ENCODE measurements at places on chromosomes 12 and 14. TPM values are rescaled to one million over a fixed set of nuclear protein-coding genes. Genes with fewer than 3 reads are reported as not detected.
A peak's percentile ranks its signal among the peaks of the same experiment; 100 is the strongest.

KLRB1 gene
- 3.0 TPM for polyA plus RNA-seq

TPH2 gene
- not detected for polyA plus RNA-seq

SLCO1A2 gene
- 0.09 TPM for polyA plus RNA-seq

PROX2 gene
- 1.7 TPM for polyA plus RNA-seq

KRT82 gene
- polyA plus RNA-seq: not detected

RTL1 gene
- polyA plus RNA-seq: 0.11 TPM

APPL2 gene
- polyA plus RNA-seq: 55.6 TPM

INSM2 gene
- not detected for polyA plus RNA-seq

CYP27B1 gene
- 1.8 TPM for polyA plus RNA-seq

DNAI7 gene
- 5.7 TPM for polyA plus RNA-seq

DNA sequence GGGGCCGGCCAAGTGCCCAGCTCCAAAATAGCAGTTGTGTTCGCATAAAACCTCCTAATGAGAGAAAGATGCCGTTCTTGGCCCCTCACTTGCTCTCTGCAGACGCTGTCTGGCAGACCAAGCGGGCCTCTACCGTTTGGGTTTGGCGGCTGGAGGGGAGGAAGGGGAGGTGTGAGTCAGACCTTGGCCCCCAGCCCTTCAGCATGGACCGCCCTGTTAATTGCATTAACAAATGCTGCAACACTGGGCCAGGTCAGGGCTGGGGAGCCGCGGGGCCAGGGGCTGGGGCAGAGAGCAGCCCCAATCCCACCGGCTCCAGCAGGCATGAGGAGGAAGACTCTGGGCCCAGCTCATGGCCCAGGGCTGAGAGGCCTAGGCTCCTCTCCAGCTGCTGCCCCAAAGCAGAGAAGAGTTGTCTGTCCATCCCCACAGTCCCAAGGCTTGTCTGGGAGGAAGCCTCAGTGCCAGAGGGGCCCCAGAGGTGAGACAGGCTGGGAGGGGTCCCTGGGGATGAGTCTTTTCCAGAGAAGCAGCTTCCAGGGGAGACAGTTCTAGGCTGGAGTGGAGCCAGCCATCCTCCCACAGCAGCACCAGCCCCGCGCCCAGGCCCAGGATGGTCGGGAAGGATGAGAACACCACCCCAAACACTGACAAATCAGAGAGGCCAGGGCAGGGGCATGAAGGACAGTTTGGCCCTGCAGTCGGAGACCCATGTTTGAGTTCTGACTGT is 16.9 kb downstream of the LTBP2 start:
- no peak for DNase-seq

DNA sequence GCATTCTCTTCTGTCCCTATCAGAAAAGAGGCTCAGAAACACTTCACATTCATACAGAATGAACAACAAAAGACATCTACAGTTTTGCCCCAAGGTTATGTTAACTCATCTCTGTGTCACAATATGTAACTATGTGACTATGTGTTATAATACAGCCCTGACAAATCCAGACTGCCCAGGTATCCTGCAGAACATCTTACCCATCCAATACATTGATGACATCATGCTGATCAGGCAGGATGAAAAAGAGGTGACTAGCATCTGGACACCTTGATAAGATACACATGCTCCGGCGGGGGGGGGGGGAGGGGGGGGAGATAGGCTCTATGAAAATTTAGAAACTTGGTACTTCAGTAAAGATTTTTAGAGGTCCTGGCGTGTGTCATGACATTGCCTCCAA is 8.3 kb upstream of the GNS start:
- DNase-seq: no peak

DNA sequence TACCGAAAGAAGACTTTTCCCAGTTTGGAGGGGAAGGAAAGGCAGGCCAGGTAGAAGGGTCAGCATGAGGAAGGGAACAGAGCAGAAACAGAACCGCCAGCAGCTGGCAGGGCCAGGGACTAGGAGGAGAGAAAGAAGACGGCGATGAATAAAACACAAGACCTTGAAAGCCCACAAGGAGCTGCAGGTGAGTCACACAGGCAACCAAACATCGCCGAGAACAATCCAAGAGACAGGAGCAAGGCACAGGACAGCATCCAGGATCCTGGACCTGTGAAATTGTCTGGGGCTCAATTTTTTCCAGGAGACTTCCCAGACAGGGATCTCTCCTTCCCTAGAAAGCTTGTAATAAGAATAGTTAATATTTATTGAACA is 47.3 kb downstream of the NUAK1 start:
- no peak for DNase-seq

GRCh38 chr14:64467566-64467965 is 2.3 kb downstream of the AKAP5 start:
- DNase-seq: no peak

- no peak for DNase-seq
Observed at GRCh38 chr14:22159099-22159498, 429.9 kb downstream of the DAD1 start.

- no peak for DNase-seq
Observed at GRCh38 chr12:20282401-20282800, 85.9 kb upstream of the PDE3A start.

DNA sequence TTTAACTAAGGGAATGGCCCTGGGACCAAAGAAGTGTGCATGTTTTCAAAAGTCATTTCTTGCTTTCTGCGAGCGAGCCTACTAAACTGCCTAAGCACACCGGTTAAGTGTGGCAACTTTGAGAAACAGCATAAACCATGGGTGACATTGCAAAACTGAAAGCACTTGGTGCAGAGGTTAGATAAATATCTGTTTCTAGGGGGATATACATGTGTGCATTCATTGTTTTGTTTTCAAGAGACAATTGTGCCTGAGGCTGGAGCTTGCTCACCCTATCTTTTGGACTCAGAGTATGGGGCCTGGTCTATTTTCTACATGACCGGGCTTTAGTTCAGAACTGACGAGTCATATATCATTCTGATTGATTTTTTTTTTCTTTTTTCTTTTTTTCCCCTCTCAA is 923.4 kb downstream of the NRXN3 start:
- no peak for DNase-seq

GRCh38 chr14:24984846-24985589 is 64.9 kb downstream of the STXBP6 start:
- DNase-seq: no peak

DNA sequence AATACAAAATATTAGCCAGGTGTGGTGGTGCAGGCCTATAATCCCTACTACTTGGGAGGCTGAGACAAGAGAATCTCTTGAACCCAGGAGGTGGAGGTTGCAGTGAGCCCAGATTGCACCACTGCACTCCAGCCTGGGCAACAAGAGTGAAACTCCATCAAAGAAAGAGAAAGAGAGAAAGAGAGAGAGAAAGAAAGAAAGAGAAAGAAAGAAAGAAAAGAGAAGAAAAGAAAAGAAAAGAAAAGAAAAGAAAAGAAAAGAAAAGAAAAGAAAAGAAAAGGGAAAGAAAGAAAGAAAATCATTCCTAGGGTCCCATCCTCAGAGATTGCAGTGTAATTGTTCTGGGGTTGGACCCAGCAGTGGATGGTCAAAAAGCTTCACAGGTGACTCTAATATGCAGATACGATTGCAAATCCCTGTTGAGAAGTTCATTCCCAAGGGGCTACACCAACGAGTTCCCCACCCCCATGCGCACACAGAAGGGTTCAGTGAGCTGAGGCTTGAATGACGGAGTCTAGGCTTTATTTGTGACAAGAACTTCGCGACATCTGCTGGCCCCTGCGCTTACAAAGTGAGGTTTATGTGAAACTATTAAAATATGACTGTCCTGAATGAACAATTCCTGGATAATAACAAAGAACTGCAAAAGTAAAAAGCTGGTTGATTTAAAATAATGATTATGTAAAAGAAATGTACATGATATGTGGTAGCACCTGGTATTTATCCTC is 17.4 kb upstream of the RNASE12 start:
- no peak for DNase-seq

DNA sequence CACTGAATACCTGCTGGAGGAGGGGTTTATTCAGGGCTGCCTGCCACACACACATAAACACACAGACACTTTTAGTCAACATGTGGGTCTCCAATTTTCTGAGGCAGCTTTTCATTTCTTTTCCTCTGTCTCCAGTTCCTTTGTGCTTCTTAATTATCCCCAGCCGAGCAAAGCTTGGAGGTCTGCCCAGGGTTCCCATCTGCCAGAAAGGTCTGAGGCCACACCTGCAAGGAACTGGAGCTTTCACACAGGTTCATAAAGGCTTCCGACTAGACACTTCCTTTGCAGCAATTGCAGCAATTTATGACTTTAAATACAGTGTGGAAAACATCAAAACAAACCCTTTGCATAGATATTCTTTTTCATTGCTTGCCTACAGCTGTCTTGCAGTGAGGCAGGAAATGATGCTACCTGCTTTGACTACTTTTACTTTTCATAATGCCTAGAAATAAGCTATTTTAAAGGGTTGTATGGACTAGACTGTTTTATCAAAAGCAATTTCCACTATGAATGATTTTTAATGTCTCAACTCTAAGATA is 1318.9 kb downstream of the AACS start:
- no peak for DNase-seq

DNA sequence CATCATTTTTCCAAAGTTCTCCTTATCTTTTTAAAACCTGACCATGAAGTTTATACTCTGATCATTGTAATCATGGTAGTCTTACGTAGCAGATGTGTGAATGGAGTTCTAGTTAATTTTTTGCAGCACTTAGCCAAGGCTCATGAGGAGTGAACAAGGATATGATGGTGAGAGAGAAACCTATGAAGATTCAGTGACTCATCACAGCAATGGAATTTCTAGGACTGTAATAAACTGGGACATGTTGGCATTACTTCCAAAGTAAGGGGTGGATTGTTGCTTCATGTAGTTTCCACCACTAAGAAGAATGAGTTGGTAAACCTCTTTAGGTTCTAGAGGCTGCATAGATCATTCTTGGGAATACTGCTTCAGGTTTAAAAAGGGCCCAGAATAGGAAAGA is 102.7 kb downstream of the LRRIQ1 start:
- DNase-seq: no peak

DNA sequence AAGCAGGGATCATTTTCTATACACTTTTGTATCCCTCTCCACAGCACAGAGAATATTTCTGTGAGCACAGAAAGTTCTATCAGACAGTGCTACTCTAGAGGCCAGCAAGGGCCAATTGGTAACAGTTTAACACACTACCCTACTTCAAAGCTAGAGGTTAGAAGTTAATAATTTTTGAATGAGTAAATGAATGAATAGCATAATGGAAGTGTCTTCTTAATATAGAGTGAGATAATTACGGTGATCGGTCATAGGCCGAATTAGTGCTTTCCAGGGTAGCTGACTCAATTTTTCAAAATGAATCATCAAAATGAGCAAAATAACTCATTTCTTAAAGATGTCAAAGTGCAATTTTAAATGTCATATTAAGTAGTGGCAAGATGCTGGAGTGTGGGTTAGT is 67.0 kb upstream of the CCDC198 start:
- no peak for DNase-seq

DNA sequence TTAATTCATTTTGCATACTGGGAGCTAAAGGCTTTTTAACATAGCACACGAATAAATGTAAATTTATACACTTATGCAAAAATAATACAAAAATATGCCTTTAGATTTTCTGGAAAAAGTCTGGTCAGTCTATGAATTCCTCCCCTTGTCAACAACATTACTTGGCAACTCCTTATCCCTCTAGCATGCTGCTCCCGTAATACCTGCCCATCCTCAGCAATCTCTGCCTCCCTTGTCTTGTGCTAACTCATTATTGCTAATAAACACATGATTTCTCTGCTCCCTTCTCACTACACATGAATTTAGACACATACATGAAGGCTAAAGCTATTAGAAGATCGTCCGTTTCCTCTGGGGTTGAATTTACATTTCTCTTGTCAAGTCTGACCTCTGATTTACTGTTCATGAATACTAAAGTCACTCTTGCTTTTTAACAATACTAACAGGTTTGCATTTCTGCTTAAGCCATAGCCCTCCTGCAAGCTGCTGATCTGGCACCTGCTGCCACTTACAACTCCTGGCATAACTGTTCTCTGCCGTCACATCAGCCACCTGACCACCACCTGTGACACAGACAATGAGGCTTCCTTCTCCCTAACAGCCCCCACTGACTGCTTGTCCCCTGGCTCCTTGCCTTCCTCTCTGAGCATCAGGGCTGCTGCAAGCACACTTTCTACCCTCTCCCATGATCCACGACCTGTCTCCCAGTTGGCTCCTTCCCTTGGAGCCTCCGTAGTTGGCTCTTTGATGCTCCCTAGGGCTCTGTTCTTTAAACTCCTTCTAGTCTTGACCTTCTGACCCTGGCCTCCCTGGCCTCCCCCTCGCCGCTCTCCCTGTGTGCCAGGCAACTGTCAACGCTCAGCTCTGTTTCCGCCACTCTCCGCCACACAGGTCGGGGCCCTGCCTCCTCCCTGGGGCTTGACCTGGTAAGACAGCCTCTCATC is 177.6 kb downstream of the CALM1 start:
- DNase-seq: no peak

GRCh38 chr14:49950275-49951228 is 57.7 kb downstream of the ARF6 start:
- DNase-seq: no peak

DNA sequence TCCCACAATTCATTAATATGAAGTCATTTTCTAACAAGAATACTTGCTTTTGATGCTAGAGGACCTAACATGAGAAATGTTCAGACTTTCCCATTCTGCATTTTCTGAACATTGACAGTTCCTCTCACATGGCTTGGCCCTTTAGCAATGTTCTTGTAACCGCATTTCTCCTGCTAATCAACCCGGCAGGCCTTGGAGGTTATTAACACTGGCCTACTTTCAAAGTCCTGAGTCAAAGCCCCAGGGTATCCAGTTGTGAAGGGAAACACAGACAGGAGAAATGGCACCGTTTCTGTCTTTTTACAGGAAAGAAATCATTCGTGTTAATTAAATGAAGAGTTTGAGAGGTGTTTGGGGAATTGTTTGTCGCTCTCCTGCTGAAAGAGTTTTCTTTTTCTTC is 446.5 kb upstream of the MIS18BP1 start:
- no peak for DNase-seq

DNA sequence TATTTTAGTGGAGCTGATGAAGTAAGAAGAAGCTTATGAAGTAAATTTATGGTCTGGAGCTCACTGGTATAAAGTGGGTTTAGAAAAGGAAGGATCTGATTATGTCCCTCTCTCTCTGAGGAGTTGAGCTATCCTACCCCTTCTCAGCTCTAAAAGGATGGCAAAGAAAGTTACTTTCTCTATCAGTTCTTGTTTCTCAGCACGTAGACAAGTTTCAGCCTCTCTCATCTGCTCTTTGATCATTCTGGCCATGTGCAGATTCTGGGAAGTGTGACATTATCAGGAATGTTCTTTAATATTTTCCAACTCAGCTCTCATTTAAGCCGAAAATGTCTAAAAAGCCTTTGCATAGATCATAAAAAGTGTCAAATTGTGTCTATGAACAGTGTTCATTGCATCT is 5.8 kb upstream of the EGLN3 start:
- no peak for DNase-seq

- peak; percentile 92 for DNase-seq
Observed at GRCh38 chr14:69153152-69153872, 393 bp upstream of the DCAF5 start.

GRCh38 chr14:24818058-24818822 is 184.2 kb upstream of the GZMB start:
- DNase-seq: no peak
